ENCODE measurements at places on chromosomes 11 and 22.

DNA sequence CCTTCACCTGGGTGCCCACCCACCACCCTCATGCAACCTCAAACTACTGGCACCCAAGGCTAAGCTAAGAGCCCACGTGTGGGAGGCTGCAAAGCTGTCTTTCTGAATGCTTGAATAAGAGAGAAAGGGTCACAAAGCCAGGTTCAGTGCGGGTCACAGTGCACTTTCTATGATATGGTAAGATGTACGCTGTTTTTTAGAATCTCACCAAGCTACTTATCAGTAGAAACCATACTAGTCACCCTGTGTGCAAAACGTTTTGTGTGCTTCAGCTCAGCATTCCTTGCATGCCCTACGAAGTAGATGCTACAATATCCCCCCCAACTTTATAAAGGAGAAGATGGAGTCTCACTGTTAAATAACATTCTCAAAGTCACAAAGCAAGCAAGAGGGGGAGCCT lies 14.9 kb downstream of the P2RX3 start:
- no peak for DNase-seq

- no peak for DNase-seq
Observed at GRCh38 chr11:120249279-120250262, 9.6 kb downstream of the POU2F3 start.

DNA sequence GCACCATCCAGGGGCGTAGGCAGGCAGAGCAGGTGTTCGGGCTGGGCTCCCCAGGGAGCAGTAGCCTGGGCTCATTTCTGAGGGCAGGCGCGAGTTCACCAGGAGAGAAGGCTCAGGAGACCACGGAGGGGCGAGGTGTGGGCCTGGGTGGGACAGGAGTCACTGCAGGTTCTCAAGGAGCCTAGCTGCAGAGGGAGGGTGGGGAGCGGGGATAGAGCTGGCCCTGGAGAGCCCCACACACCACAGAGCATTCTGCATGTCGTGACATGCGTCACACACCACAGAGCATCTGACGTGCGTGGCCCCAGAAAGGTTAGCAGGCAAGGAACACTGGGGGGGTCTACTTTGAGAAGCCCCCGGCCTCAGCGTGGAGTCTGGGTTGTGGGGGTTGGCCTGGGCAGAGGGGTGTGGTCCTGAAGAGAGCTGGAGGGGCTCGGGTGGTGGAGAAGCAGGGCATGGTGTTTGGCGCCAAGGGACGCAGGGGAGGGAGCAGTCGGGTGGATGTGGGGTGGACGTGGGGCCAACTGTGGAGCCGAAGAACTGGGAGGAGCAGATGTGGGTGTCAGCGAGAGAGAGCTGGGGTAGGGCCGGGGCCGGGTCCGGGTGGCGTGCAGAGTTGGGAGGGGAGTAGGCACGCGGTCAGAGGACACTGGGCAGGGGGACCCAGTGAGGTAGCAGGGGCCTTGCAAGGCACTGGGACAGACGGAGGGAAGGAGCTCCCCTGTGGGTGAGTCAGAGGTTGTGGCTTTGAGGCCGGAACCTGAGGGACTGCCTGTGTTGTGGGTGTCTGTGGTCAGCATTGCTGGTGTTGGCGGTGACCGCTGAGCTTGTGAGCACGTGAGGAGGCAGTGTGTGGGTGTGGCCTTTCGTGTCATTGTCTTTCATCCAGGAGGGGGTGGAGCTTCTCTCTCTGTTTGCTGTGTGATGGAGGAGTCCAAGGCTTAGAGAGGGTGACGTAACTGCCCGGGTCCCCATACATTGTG lies 25.5 kb downstream of the CTTN start:
- no peak for DNase-seq

- no peak for DNase-seq
Observed at GRCh38 chr11:70145071-70145470, 58.0 kb upstream of the FADD start.

DNA sequence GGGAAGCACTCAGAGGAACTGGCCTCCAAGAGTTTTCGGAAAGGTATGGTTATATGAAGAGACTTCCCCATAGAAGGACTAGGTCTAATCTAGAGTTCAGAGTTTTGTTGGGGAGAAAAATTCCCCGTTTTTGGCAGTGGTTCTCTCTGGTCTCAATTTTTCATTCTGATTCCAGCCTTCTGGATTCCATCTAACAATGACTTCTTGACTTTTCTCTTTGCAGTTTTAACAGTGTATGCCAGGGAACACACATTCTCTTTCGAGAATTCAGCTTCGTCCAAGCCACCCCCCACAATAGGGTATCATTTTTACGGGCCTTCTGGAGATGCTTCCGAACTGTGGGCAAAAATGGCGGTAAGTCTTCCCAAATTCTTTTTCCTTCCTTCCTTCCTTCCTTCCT lies 115.6 kb downstream of the CSTPP1 start:
- no peak for DNase-seq

- DNase-seq: no peak
Observed at GRCh38 chr11:85572056-85572455, 55.1 kb downstream of the DLG2 start.

DNA sequence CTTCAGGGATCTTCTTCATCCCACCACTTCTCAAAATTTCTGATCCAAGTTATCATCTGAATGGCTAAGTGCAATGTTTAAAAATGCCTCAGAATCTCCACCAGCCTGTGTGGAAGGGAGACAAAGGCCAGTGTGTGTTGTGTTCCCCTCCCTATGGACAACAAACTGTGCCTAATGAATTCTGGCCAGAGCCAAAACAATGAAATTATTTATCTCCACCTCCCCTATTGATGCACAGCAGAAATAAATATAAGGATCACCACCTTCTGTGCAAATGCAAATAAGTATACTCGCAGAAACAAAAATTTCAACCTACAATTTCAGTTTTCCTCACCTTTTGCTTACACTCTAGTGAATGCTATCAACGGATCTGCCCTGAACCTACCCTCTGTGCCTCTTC lies 75.8 kb downstream of the GAB2 start:
- DNase-seq: no peak

GRCh38 chr11:72162891-72163492 lies 27.5 kb downstream of the FOLR3 start:
- no peak for DNase-seq

GRCh38 chr11:40280159-40281051 lies 1179.0 kb downstream of the LRRC4C start:
- no peak for DNase-seq

DNA sequence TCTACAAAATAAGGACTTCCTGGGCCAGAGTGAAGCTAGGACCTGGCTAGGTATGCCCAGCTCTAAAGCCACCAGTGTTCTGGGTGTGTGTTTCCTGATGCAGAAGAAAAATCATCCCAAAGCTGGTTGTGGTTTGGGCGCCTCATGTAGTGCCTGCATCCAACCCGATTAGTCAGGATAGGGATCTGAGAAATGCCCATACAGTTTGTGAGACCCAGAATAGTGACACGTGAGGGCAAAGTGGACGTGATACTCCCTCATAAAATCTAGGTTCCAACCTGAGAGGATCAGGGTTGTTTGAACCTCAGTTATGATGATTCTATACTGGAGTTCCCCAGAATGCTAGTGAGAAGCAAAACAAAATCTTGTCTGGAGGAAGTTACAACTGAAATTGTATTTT lies 238.4 kb downstream of the TBC1D22A start:
- DNase-seq: peak; percentile 29

All from MM.1S (cell line).